ENCODE measurements at places on chromosomes 3 and 15.

DNA sequence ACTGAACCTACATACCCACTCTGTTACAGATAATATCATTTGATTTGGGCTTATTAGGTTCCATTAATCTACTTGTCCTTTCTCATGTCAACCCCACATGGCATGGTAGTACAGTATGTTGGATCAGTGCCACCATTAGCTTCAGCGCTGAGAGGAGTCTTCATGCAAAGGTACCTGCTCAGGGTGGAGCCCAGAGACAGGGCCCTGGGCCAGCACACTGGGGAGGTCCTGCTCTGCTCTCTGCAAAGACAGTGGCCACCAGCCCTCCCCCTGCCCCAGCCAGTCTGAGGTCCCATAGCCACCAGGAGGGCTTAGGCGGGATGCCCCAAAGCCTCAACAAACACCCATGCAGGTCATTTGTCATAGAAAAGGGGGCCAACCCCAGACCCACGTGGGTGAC lies 71.0 kb downstream of the ATP10A start:
- H3K27me3 ChIP-seq: no peaks in the 10 kb centered on the region
- H3K36me3 ChIP-seq: no peaks in the 10 kb centered on the region
- DNase-seq: no peak
- no peak overlapping the region for H3K4me3 ChIP-seq

DNA sequence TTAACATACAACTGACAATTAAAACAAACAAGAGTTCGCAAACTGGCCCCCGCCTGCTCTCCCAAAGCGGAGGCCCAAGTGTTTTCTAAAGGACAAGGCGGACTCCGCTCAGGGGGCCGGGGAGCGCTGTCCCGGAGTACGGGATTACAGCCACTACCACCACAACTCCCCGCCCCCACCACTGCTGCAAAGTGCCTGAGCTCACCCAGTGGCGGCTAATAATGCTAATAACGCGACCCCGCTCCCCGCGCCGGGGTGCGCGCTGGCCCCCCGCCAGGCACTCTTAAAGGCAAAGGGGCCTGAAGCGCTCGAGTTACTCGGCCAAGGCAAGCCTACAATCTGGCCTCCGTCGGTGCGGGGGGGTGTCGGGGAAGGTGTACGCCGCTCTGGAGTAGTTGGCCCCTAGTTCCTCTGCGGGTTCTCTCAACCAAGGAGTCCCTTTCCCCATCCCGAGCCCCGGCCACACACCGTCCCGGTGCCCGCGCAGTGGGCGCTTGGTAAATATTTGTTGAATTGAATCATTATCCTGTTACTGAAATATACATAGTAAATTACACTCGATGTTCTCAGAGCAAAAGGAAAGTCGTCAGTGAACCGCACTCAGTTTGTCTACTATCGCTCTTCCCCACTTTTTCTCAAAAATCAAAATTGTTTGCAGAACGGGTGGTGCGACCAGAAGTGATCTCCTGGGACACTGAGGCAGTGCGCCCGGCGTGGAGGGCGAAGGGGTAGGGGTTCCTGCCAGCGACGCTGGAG lies 827 bp downstream of the WNT5A start:
- H3K36me3 ChIP-seq: no peaks in the 10 kb centered on the region
- H3K4me1 ChIP-seq: peaks cover 39% of the 10 kb centered on the region
- no peak for DNase-seq
- no peak overlapping the region for H3K27ac ChIP-seq
- H3K4me3 ChIP-seq: peak overlapping the region; percentile 65

GRCh38 chr15:80475572-80475971 lies 71.4 kb downstream of the ARNT2 start:
- H3K36me3 ChIP-seq: no peaks in the 10 kb centered on the region
- no peak overlapping the region for H3K27ac ChIP-seq
- H3K27me3 ChIP-seq: no peaks in the 10 kb centered on the region
- H3K4me3 ChIP-seq: no peak overlapping the region
- DNase-seq: no peak
- H3K4me1 ChIP-seq: no peaks in the 10 kb centered on the region

DNA sequence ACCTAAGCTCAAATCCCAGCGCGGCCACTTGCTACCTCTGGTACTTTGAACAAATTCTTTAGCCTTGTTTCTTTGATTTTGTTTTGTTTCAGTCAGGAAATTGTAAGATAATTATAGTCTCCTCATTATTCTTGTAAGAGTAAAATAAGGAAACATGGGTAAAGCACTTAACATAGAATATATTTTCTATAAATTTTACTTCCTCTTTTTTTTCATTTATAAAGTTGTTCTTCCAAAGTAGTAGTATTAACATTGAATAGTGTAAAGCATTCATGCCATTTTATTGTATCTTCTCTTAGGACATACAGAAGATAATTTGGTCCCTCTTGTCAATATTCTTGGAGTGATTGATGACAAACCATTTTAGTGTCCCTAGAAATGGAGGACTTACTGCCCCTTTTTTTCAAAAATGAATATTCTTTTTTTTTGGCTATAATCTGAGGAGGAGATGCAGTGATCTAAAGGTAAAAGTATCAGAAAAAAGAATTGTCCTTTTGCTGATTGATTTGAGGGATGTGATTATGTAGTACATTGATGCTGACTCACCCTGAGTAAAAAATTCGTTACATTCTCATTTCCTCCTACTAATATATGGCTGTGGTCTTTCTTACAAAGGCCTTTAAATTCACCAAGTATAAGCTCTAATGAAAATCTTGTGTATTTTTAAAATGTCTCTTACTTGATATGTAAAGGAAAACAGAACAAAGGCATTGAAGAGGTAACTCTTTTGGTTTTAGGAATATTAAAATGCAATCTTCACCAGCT lies 51.0 kb downstream of the ALCAM start:
- H3K27me3 ChIP-seq: no peaks in the 10 kb centered on the region
- H3K36me3 ChIP-seq: no peaks in the 10 kb centered on the region
- no peaks in the 10 kb centered on the region for H3K4me1 ChIP-seq
- no peak overlapping the region for H3K4me3 ChIP-seq

GRCh38 chr3:10234526-10235230 lies 13.6 kb upstream of the TATDN2 start:
- H3K27me3 ChIP-seq: no peaks in the 10 kb centered on the region
- no peak overlapping the region for H3K27ac ChIP-seq
- H3K4me3 ChIP-seq: no peak overlapping the region
- no peak for DNase-seq

- H3K4me1 ChIP-seq: peaks cover 4% of the 10 kb centered on the region
- H3K4me3 ChIP-seq: no peak overlapping the region
- no peaks in the 10 kb centered on the region for H3K36me3 ChIP-seq
- H3K27me3 ChIP-seq: peaks cover 2% of the 10 kb centered on the region
- peak; percentile 54 for DNase-seq
Measured at GRCh38 chr3:33883538-33883950, 85.1 kb downstream of the PDCD6IP start.

- no peaks in the 10 kb centered on the region for H3K27me3 ChIP-seq
- H3K4me1 ChIP-seq: no peaks in the 10 kb centered on the region
- H3K4me3 ChIP-seq: no peak overlapping the region
- H3K27ac ChIP-seq: no peak overlapping the region
- DNase-seq: no peak
Measured at GRCh38 chr15:67458331-67459029, 62.5 kb upstream of the C15orf61 start.

DNA sequence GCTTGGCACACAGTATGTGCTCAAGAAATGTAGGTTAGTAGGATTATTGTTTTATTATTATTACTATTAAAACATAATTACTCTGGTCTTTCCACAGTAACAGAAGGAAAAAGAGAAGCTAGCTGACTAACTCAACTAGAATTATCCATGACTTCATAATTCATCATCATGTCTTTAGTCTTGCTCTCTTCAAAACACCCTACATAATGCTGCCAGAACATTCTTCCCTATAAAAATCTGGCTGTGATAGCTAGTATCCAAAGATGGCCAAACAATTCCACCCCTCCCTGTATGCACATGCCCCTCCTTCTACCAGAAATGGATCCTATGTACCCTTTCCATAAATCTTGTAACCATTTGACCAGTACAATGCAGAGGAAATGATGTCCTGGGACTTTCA lies 48.8 kb upstream of the SRGAP3 start:
- H3K4me1 ChIP-seq: peaks cover 6% of the 10 kb centered on the region
- H3K27me3 ChIP-seq: no peaks in the 10 kb centered on the region
- H3K36me3 ChIP-seq: no peaks in the 10 kb centered on the region

DNA sequence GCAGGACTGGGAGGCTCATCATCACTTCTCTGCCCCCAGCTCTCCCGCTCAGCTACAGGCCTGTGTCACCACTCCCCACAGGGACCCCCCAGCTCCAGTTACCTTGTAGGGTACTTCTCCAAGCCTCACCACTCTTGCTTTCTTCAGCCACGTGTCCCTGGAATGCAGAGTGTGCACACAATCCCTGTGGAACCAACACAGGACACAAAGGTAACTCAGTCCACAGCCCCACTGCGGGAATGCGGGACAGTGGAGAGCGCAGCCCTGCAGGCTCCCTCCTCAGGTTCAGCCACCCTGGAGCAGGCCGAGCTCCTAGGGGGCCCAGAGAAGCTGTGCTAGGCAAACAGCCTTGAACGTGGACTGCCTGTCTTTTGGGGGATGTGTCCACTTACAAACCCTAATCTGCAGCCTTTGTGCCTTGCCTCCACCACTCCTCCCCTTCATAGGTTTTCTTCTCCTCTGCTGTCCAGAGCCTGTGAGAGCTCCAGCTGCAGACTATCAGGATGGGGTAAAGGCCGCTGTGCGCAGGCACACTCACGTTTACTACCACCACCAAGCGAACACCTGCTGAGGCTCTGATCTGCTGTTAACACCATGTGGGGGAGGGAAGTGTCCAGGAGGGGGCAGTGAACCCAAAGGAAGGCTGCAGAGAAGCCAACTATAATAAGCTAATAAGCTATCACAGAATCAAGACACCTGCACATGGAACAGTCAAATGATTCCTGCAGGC lies 26.0 kb downstream of the XPC start:
- H3K4me3 ChIP-seq: no peak overlapping the region
- peaks cover 18% of the 10 kb centered on the region for H3K36me3 ChIP-seq
- no peak overlapping the region for H3K27ac ChIP-seq
- peak; percentile 60 for DNase-seq

GRCh38 chr3:197882586-197882985 lies 67.4 kb upstream of the RPL35A start:
- no peak overlapping the region for H3K4me3 ChIP-seq
- H3K36me3 ChIP-seq: peaks cover 24% of the 10 kb centered on the region
- H3K27ac ChIP-seq: no peak overlapping the region
- no peaks in the 10 kb centered on the region for H3K27me3 ChIP-seq

- no peak overlapping the region for H3K4me3 ChIP-seq
- H3K36me3 ChIP-seq: peaks cover 5% of the 10 kb centered on the region
- no peaks in the 10 kb centered on the region for H3K27me3 ChIP-seq
Measured at GRCh38 chr15:42275780-42276391, 2.7 kb upstream of the TMEM87A start.

DNA sequence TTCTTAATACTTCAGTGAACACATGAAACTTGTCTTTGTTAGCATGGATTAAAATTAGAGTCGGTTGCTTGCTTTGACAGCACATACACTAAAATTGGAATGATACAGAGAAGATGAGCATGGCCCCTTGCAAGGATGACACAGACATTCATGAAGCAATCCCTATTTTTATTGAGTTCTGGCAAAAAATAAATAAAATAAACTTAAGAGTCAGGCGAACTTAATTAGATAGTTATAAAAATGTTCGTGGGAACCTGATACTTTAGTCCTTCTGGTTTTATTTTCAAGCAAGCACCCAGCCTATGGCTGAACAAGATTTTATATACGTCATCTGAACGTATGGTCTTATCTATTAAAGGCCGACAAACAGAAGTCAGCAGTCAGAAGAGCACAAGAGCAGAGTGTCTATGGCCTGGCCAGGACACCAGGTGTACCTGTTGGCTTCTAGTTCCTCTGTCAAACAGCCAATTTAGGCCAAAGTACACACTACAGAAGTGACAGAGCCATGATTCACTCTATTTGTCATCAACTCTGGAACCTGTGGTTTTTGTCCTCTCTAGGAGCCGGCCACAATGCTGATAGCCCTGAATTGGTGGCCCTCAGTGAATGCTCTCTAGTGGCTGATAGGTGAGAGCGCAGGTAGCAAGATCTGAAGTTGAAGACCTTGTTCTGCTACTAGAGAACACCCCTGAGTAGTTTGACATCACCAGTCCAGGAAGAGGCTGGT lies 64.3 kb downstream of the LEO1 start:
- no peaks in the 10 kb centered on the region for H3K4me1 ChIP-seq
- peak overlapping the region; percentile 64 for H3K27ac ChIP-seq
- H3K36me3 ChIP-seq: peaks cover 6% of the 10 kb centered on the region
- no peak overlapping the region for H3K4me3 ChIP-seq
- peak; percentile 98 for DNase-seq

GRCh38 chr15:58139276-58139988 lies 1.3 kb downstream of the AQP9 start:
- DNase-seq: no peak
- no peaks in the 10 kb centered on the region for H3K4me1 ChIP-seq
- H3K4me3 ChIP-seq: no peak overlapping the region
- no peak overlapping the region for H3K27ac ChIP-seq
- H3K27me3 ChIP-seq: no peaks in the 10 kb centered on the region

DNA sequence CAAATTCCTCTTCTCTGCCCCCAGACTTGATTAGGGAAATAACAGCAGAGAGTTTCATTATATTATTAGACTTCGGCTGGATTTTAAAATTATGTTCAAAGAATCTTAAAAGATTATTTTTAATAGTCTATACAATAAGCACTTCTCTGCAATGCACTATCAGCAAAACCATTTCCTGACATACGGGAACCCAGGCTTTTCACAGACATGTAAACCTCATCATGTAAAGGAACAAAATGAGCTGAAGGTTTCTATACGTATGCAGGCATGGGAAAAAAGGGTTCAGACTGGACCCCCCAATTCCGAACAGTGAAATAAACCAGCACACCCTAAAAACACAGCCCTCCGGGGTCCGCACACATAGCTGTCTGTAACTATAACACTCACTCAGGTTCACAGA lies 77.5 kb upstream of the LMOD3 start:
- peak overlapping the region; percentile 42 for H3K4me3 ChIP-seq
- H3K27ac ChIP-seq: peak overlapping the region; percentile 91
- no peaks in the 10 kb centered on the region for H3K36me3 ChIP-seq
- peak; percentile 46 for DNase-seq
- no peaks in the 10 kb centered on the region for H3K27me3 ChIP-seq

GRCh38 chr3:23537101-23537551 lies 268.6 kb upstream of the UBE2E1 start:
- no peak overlapping the region for H3K4me3 ChIP-seq
- no peaks in the 10 kb centered on the region for H3K36me3 ChIP-seq
- H3K27me3 ChIP-seq: no peaks in the 10 kb centered on the region
- H3K27ac ChIP-seq: no peak overlapping the region
- no peaks in the 10 kb centered on the region for H3K4me1 ChIP-seq
- DNase-seq: no peak

DNA sequence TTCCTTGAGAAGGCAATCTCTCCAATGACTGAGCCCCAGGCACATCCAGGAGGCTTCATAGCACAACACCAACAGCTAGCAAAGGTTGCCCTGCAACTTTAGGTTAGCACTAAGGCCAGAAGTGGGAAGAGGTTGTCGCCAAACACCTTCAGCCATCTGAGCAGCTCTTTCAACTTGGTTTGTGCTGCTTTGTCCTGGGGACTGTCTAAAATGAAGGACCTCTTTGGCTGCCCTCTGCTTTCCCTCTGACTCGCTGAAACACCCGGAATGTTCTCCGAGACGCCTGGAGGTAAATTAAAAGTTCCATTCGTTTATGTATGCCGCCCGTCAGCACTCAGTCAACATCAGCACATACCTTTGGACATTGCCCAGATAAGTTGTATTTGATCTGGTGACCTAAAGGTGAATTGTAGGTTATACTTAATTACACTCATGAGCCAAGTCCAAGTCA lies 121.2 kb upstream of the NR2F2 start:
- H3K27ac ChIP-seq: no peak overlapping the region
- H3K4me1 ChIP-seq: peaks cover 6% of the 10 kb centered on the region
- peak; percentile 88 for DNase-seq

GRCh38 chr3:45124352-45124751 lies 21.8 kb downstream of the CDCP1 start:
- peaks cover 8% of the 10 kb centered on the region for H3K36me3 ChIP-seq
- H3K27me3 ChIP-seq: no peaks in the 10 kb centered on the region
- no peak for DNase-seq
- peak overlapping the region; percentile 85 for H3K27ac ChIP-seq

All from small intestine (tissue), 16 donors.